ENCODE measurements at places on chromosomes 11 and 22. TPM values are rescaled to one million over a fixed set of nuclear protein-coding genes. Genes with fewer than 3 reads are reported as not detected.
A peak's percentile ranks its signal among the peaks of the same experiment; 100 is the strongest.

DNA sequence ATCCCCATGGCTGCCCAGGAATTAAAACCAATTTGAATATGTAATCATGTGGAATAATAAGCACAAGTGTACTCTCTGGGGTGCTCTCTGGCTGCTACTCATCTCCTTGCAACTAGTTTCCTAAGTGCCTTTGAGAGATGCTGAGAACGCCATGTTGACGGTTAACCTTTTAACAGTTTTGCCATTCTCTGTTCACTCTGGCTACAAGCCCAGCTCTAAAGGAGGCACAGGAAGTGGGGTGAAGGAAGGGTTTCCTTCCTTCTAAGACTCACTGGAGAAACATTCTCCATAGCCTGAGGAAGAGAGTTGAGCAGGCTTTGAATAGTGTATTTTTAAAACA is 122.0 kb upstream of the ZC3H12C start:
- H3K4me3 ChIP-seq: peak overlapping the region; percentile 57
- peaks cover 2% of the 10 kb centered on the region for H3K36me3 ChIP-seq
- H3K4me1 ChIP-seq: peaks cover 45% of the 10 kb centered on the region
- peak overlapping the region; percentile 82 for H3K27ac ChIP-seq

- H3K4me1 ChIP-seq: peaks cover 35% of the 10 kb centered on the region
- H3K36me3 ChIP-seq: peaks cover 10% of the 10 kb centered on the region
- no peak for DNase-seq
- no peak overlapping the region for H3K4me3 ChIP-seq
Measured at GRCh38 chr22:21943571-21944448, 8.8 kb downstream of the PPM1F start.

GRCh38 chr11:18455686-18456372 is at the start of gene LDHAL6A:
LDHAL6A (plus strand) TSS chr11:18455856; CDS start chr11:18456681, 825 bp downstream.
- peaks cover 6% of the 10 kb centered on the region for H3K4me1 ChIP-seq
- H3K27me3 ChIP-seq: peaks cover 11% of the 10 kb centered on the region
- peak within 1 kb of the TSS; percentile 32 for H3K4me3 ChIP-seq
- no peak within 1 kb of the TSS for H3K27ac ChIP-seq

- DNase-seq: no peak
- peaks cover 27% of the 10 kb centered on the region for H3K4me1 ChIP-seq
- H3K27me3 ChIP-seq: no peaks in the 10 kb centered on the region
- peak overlapping the region; percentile 94 for H3K4me3 ChIP-seq
- H3K27ac ChIP-seq: peak overlapping the region; percentile 78
- H3K36me3 ChIP-seq: peaks cover 1% of the 10 kb centered on the region
Measured at GRCh38 chr11:36288442-36289225, 590 bp downstream of the COMMD9 start.

- no peak for DNase-seq
- no peak overlapping the region for H3K4me3 ChIP-seq
- H3K27me3 ChIP-seq: no peaks in the 10 kb centered on the region
Measured at GRCh38 chr11:1221848-1222311, 986 bp upstream of the MUC5B start.

CDC45 gene
- total RNA-seq: 116 TPM

PLA2G6 gene
- 34.9 TPM for total RNA-seq

USP2 gene
- 0.22 TPM for total RNA-seq

MS4A12 gene
- not detected for total RNA-seq

Data from activated T-helper 1 cell treated with anti-CD3 and anti-CD28 coated beads, Interleukin-12 subunit alpha, Interleukin-12 subunit beta, Interleukin-2, Interleukin-4 antibody, amounts not matched to agents 30 ng/mL and 10 ng/mL and 1 ng/mL, durations not matched to agents 14 hours and 24 hours and 36 hours (primary cell).